ENCODE measurements at places on chromosomes 3 and 15.

GRCh38 chr3:134212967-134213665 is 37.5 kb downstream of the RYK start:
- no peak for DNase-seq

GRCh38 chr3:154235330-154235729 is 89.0 kb downstream of the DHX36 start:
- no peak for DNase-seq

GRCh38 chr3:52226229-52226817 is 878 bp upstream of the TLR9 start:
- no peak for DNase-seq

GRCh38 chr3:44478055-44478468 is 592 bp upstream of the ZNF445 start:
- no peak for DNase-seq

DNA sequence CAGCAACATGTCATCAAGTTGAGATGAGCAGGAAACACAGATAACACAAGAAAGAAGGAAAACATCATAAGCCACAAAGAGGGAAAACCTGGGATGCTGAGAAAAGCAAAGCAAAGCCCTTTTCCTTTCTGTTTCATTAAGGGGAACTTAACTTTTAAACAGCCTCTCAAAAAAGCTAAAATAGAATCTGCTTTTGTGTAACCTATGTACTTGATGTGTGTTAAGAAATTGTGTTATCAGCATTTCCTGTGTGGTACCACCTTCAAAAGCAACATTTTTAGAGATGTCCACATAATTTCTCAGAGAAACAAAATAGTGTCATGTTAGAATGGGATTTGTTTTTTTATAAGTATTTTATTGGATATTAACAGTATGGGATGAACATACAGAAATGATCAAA is 206.2 kb downstream of the IL20RB start:
- no peak for DNase-seq

GRCh38 chr3:46997453-46998091 is 18.1 kb downstream of the NBEAL2 start:
- DNase-seq: no peak

DNA sequence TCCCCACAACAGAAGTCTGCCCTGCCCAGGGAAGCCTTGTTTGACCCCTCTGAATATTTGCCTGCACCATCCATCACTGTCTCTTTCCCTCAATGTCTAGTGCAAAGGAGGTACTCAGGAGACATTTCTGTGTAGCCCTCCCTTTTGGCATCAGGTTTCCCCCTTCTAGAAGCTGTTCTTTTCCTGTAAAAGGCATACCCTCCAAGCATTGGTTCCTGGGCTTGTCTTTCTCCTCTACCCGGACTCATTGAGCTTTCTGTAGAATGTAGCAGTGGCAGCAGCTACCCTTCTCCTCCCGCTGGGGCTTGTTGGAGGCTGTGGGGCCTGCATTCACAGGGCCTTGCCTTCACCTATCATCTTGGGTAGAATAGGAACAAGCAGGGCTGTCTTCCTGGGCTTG is 63.5 kb downstream of the CTDSPL start:
- no peak for DNase-seq

DNA sequence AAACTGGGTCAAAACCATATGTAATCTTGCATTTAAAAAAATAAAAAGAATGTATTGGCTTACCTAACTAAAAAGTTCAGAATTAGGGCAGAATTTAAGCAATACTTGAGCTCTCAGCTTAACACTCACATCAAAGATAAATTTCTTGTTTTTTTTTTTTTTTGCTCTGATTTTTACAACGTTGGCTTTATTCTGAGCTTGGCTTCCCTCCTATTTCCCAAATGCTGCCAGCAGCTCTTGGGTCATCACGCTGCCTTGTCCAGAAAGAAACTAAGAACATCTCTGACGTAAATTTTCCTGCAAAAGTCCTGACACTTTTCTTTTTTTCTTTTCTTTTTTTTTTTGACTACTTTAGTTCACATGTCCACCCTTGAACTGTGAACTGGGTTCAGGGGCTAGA is 150.6 kb upstream of the TGFBR2 start:
- no peak for DNase-seq

GRCh38 chr15:67812241-67812644 is 13.1 kb upstream of the SKOR1 start:
- DNase-seq: no peak

DNA sequence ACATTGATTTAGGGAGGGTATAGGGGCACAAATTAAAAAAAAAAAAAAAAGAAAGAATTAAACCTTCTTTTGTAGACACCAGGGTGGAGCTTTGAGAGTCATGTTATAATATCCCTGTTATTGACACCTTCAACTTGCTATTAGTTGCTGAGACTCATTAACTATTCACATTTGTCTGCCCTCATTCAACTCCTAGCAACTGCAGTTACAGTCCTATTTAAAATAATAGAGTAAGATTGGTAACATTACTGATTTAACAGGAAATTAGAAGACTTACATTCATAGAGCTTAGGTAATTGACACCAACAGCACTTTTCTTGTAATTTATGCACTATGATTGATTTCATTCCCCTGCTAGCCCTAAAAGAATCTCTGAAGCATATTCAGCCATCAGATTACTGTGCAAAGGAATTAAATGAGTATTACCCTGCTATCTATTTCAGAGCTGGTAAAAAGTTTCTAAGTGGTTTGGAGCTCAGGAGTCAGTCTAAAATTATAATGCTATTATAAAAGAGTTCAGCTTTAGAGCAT is 148.8 kb upstream of the TBL1XR1 start:
- DNase-seq: no peak

DNA sequence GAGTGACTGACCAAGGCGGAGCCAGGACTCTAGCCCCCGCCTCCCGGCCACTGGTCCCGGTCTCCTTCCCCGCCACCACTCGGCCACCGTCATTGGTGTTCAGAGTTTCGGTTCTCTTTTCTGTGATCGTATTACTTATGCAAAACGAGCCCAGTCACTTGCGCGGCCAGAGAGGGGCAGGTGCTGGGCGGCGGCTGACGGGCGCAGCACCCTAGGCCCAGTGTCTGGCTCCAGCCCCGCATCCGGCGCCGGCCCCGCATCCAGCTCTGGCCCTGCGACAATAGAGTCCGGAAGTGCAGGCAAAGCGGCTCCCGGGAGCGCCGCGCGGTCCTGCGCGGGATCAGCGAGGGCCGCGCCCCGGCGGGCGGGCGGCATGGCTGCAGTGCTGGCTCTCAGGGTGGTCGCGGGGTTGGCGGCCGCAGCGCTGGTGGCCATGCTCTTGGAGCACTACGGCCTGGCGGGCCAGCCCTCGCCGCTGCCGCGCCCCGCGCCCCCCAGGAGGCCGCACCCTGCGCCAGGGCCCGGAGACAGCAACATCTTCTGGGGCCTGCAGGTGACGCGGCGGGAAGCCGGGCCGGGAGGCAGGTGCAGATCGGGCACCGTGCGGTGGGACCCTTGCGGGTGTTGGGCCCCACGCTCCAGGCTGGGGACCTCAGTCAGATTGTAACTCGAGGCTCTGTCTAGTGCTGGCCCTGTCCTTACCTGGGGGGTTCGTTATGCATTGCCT is at the start of gene TMEM62:
Gene TMEM62, plus strand, starts transcription at position 157 of the 727 bp plus-strand sequence. Its CDS starts 217 bp downstream, at position 374.
- peak; percentile 33 for DNase-seq

GRCh38 chr3:97763586-97764406 is 762 bp upstream of the ARL6 start:
- DNase-seq: no peak

GRCh38 chr3:64029287-64029686 is 6.0 kb upstream of the PSMD6 start:
- no peak for DNase-seq

- no peak for DNase-seq
These were observed 4.5 kb downstream of the WNT5A start for GRCh38 chr3:55482496-55483195.

DNA sequence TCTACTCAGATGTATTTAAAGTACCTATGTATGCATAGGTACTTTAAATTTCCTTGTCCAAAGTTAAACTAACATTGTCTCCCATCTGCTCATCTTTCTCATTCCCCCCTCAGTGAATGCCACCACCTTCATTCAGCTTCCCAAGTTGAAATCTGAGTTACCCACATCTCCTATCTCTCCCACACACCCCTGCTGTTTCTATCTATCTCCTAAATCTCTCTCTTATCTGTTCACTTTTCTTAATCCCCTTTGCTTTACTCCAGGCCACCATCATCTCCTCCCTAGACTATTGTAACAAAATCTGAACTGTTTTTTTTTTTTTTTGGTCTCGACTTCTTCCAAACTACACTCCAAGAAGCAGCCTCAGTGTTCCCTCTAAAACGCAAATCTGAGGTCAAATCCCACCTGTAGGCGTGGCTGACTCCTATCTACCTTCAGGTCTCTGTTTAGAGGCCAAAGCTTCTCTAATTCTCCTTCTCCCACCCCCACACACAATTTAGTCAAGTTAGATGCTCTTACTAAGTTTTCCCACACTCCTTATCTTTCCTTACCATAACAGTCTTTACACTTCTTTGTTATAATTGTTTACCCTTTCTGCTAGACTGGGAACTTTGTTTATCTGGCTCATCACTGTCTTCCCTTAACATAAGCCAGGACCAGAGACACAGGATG is 3.5 kb upstream of the NEO1 start:
- no peak for DNase-seq

- no peak for DNase-seq
These were observed 1.5 kb upstream of the TMEM212 start for GRCh38 chr3:171841620-171842000.

DNA sequence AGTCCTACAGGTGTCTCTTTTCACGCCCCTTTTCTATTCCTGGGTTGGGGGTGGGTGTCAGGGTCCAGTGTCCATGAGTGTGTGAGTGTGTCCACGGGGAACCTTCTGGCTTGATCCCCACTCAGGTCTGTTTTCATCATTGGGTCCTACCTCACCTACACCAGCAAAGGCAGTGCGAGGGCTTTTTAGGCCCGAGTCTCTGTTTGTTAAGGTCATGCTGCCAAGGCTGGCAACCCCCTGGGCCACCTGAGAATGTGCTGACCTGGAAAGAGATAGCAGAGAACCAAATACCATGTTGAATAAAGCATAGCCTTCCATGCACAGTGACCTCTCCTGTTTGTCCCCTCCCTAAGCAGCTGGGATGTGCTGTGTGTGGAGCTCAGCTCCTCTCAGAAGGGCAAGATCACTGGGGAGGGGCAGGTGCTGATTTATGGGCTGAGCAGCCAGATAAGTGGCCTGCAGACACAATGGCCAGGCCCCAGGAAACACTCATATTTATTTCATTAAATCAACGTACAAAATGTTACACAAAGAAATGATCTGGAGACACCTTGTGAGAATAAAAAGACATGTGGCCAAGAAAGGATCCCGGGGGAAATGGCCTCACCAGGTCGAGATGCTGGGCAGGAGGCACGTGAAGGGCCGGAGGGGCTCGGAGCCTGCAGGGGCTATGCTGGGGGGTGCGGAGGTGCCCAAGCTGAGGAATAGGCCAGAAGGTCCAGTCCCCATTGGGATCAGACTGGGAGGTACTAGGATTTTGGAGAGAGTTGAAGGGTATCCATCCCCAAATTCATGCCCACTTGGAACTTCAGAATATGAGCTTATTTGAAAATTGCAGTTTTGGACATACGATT is 36.1 kb downstream of the RAB6B start:
- no peak for DNase-seq

DNA sequence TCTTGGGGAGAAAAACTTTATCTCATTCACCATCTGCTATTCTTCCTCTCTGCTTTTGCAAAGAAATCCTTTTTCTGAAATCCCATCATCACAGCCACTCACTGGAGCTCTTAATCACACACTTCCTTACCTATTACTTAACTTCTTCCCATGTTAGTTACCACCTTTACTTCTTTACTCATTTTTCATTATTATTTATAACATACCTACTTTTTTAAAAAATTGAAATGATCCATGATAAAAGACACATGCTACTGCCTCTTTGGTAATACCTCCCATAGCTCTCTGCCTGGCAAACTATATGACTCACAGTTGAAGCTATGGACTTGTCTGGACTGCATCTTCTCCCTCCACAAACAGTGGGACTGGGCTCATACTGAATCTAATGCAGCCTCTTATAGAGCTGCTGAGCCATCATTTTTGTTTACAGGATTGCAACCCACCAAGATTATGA is 150.3 kb downstream of the TNIK start:
- DNase-seq: no peak

DNA sequence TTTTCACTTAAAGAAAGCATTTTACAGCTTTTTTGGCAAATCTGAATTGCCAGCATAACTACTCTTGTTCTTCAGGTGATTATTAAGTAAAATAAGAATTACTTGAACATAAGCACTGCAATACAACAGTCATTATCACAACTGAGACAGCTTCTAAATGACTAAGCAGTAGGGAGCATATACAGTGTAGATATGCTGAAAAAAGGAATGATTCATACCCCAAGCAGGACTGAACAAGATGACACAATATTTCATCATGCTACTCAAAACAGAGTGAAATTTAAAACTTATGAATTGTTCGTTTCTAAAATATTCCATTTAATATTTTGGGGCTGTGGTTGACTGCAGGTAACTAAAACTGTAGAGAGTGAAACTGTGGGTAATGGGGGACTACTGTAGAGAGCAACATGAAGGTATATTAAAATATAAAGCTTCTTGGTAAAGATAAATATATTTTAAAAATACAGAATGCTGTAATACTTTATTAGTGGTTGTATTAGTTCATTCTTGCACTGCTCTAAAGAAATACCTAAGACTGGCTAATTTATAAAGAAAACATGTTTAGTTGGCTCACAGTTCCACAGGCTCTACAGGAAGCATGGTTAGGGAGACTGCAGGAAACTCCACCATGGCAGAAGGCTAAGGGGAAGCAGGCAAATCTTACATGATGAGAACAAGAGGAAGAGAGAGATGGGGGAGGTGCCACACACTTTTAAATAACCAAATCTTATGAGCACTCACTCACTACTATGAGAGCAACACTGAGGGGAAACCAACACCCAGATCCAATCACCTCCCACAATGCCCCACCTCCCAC is 84.8 kb downstream of the DCLK3 start:
- no peak for DNase-seq

GRCh38 chr3:87209111-87209510 is 18.0 kb upstream of the CHMP2B start:
- no peak for DNase-seq

DNA sequence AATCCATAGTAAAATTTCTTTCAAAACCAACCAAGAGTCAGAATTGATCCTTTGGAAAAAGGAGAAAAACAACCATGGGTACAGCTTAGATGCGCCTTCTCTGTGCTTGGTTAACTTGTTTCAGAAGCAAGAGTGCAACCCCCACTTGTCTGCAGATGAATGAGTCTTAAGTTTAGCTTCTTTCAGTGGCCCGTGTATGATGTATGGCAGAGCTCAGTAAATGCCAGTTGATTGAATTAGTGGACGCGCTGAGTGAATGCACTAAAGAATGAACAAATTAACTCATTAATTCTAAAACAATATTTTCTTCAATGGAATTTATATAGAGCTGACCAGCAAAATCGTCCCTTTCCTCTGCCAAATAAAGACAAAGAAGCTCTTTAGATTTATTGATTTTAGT is 67.0 kb upstream of the ARHGEF3 start:
- DNase-seq: no peak
